ENCODE measurements at places on chromosomes 13 and 19.

- no peak for DNase-seq
Measured at GRCh38 chr13:112001571-112001970, 65.4 kb upstream of the SOX1 start.

DNA sequence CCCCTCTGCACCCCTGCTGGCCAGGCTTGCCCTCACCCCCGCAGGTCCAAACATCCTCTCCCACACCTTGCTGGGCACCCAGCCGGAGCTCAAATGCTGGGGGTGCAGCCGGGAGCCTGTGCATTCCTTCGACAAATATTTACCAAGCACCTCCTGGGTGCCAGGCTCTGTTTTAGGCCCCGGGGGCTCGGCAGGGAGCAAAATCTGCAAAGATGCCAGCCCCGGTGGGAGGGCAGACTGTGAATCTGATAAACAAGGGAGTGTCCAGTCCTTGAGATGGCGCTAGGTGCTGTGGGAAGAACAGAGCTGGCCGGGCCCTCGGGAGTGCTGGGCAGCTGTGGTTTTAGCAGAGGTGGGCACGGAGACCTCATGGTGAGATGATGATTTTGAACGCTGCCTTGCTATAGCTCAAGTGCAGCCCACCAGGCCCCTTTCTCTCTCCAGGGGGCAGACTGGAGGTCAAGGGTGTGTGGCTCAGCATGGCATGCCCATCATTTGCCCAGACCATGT, 10.6 kb downstream of the NFIX start:
- no peak for DNase-seq

DNA sequence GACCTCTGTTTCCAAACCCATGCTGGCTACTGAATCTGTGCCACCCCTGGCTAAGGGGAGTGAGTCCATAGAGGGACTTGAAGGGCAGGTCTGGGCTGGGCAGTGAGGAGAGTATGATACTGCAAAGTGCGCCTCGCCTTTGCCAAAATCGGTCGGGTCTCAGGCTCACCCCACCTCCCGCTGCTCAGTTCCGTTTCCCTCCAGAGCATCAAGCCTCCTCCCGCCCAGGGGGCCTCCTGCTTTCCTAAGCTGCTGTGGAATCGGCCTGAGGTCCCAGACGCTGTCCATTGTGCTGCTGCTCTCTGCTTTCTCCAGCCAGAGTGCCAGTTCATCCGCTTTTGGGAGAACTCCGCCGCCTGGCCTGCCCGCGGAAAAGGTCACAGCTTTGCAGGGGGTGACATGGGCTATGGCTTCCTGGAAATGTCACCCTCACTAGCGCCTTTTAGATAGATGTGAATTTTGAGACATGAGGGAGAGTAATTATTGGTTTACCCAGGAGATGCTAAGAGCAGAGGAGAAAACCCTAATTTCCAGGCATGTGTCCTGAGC, 1418.4 kb downstream of the UQCRFS1 start:
- DNase-seq, result no peak

DNA sequence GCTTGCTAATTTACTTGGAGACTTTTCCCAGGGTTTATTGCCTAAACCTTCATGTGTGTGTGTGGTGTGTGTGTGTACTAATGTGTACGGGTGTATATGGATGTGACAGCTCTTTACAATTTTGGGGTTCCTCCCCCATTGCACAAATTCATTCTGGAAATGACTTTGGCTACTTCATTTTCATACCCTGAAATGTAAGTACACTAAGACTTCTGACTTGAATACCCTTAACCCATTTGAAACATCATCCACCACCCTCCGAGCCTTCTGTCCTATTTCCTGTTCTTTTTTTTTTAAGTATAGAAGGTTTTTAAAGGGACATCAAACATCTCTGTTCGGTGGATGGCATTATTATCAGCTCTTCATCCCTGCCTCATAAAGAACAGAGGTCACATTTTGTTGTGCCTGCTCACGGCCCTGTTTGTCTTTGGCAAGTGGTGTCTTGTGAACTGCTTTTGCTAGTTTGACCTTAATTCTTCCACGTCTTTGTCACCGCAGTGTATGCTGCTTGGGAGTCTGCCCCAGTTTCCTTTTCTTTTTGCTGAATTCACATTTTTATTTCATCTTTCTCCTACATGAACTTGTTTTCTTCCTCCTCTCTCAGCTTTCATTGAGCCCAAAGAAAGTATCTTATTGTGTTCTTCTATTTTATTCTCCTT, 228.3 kb downstream of the FOXO1 start:
- peak; percentile 23 for DNase-seq

DNA sequence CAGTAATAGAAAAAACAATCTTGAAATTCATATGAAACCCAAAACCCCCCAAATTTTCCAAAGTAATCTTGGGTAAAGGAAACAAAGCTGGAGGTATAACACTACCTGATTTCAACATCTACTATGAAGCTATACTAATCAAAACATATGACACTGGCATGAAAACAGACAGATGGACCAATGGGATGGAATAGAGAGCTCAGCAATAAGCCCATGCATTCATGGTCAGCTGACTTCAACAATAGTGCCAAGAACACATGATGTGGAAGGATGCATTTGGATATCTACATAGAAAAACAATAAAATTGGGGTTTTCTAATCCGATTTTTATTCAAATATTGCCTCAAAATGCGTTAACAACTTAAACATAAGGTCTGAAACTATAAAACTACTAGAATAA, 32.2 kb upstream of the ZNF766 start:
- DNase-seq, result no peak

- no peak for DNase-seq
Measured at GRCh38 chr13:76723551-76724232, 162.5 kb downstream of the KCTD12 start.

GRCh38 chr13:30138511-30138910, 168.8 kb downstream of the KATNAL1 start:
- no peak for DNase-seq

GRCh38 chr19:45040059-45040771, 1.4 kb downstream of the CLASRP start:
- no peak for DNase-seq

GRCh38 chr19:11138601-11139300, 16.8 kb downstream of the SPC24 start:
- DNase-seq, result no peak

GRCh38 chr19:55676889-55677505, 2.0 kb downstream of the EPN1 start:
- no peak for DNase-seq

DNA sequence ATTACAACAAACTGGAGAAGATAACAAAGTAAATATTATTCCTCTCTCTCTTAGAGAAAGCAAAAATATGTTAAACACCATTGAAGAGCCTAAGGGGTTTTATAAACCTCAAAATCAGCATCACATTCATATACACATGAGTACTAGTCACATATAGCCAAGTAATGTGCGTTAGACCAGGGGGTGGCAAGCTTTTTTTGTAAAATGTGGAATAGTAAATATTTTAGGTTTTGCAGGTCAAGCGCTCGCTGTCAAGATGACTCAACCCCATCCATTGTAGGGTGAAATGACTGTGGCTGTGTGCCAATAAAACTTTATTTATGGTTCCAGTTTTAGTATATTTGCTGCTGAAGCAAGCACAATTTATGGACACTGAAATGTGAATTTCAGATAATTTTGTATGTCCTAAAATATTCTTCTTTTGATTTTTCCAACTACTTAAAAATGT, 21.7 kb downstream of the RFX2 start:
- DNase-seq, result no peak

DNA sequence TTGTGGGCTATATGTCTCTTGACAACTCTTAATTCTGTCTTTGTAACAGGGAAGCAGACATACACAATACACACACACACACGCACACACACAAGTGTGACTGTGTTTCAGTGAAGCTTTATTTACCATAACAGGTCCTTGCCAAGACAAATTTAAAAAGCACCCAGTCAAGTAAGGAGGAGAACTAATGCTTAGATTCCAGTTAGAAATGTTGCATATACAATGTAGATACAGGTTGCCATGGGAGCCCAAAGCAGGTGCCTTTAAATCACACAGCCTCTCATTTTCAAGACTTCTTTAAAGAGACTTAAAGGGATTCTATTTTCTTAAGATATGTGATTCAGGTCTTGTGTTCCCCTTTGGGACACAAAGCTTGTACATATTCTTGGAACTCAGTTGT, 1551.9 kb downstream of the EFNB2 start:
- no peak for DNase-seq

- no peak for DNase-seq
Measured at GRCh38 chr13:101700598-101700997, 248.1 kb downstream of the ITGBL1 start.

DNA sequence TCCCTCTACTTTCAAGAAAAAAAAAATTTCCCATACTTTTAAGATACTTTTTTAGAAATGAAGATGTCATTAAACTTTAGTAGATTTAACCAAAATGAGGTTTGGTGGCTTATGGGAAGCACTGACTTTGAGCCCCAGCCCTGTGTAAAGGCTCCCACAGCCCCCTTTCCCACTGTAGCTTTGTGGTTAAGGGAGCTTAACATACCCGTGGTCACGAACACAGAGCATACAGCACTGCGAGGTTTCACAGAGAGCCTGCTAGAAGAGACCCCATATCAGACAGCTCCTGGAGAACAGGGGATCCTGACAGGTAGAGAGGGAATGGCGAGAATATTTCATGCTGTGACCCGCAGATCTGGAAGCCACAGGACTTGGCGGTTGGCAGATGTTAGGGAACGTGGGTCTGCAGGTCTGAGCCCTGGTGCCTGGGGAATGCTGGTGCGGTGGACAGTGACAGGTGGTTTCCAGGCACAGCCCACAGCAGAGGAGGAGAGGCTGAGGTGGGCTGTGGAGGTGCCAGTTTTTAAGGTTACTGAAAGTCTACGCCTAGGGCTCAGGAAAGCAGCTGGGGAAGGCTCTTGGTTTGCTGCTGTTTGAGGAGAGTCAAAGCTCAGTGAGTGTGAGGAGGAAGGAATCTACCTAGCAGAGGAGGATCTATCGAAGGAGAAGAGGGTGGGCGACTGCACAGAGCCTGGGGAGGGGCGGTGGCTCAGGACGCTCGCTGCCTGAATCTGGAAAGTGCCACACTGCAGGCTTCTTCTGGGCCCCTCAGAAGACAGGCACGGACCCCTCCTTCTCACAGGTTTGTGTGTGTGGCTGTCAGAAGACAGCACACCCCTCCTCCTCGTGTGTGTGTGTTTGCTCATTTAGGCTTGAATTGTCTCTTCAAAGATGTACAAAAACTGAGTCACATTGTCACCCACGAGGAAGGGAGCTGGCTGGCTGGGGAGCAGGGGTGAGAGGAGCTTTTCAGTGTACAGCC, 49.9 kb downstream of the SLC7A9 start:
- DNase-seq, result no peak

- DNase-seq, result peak; percentile 73
Measured at GRCh38 chr19:1213391-1214286, 8.1 kb downstream of the STK11 start.

DNA sequence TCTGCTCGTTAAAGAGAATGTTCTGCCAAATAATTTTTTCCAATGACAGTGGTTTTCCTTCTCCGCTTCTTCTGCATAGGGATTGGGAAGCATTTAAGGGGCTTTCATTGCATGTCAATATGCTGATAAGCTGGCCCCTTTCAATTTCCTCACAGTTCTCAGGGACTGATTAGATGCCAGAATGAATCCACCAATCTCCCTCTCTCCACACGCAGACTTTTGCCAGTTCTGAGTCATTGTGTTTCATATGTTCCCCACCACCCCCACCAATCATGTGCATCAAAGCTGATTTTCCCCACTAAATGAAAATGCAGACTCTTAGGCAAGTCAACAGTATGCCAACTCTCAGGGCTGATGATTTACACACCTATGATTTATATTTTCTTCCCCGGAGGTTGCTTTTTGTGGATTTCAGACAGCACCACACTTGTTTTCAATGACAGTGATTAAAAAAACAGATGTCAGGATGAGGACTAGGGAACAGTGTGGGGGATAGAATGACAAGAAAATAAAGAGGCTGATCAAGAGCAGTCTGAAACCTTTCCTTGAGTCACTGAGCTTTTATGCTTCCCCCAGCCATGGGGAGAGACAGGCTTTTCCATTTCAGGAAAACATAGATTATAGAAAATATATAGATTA, 47.9 kb upstream of the C13orf42 start:
- DNase-seq, result no peak

GRCh38 chr13:109990296-109990695, 203.9 kb upstream of the IRS2 start:
- DNase-seq, result no peak

DNA sequence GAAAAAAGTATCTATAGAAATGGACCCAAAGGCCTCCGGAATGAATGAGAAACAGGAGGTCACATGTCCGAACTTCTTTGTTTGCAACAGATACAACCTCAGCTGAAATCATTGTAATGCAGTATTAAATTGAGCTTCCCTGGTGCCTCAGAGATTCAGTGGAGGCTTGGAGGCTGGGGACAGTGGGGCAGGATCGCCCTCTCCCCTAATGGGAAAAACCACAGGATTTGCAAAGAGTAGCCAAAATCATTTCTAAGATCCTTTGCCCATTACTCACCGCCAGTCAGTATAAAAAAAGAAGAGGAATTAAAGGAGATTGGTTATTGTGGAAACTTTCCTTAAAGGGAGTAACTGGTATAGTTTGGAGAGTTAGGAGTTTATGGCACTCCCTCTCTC, 30.4 kb upstream of the IRS2 start:
- DNase-seq, result no peak

DNA sequence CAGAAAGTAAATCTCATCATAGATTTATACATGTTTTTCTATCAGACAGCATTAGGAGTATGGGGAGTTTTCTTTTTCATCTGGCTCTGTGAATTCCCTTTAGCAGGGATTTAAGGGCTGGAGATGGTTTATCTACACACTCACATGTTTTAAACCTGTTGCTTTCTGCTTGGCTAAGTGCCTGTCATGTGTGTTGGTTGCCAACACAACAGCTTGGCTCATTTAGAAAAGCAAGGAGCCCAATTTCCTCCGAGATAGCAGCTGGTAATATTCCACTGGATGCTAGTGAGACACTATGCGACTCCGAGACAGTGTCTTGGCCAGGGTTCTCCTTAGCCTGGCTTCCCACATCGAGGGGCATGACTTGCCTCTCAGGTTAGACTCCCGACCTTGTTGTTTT, 83.3 kb downstream of the KLF5 start:
- DNase-seq, result no peak

- no peak for DNase-seq
Measured at GRCh38 chr13:64283926-64284325, 2868.3 kb upstream of the PCDH20 start.

DNA sequence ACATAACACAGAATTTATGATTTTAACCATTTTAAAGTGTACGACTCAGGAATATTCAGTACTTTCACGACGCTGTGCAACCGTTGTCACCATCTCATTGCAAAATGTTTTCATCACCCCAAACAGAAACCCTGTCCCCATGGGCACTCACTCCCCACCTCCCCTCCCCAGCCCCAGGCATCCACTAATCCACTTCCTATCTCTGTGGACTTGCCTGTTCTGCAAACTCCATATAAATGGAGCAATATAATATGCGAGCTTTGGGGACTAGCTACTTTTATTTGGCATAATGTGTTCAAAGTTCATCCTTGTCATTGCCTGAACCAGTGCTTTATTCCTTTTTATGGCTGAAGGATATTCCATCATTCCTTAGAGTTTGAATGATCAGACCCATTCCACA, 7.3 kb upstream of the INSR start:
- no peak for DNase-seq

- DNase-seq, result no peak
Measured at GRCh38 chr13:101640788-101641400, 188.4 kb downstream of the ITGBL1 start.

- DNase-seq, result no peak
Measured at GRCh38 chr19:5498830-5499550, 43.8 kb downstream of the ZNRF4 start.

GRCh38 chr13:77386880-77387606, 60.1 kb upstream of the MYCBP2 start:
- DNase-seq, result no peak

GRCh38 chr13:111145506-111145905, 30.4 kb downstream of the ARHGEF7 start:
- DNase-seq, result no peak
